ENCODE measurements at places on chromosomes 7 and 10. TPM values are rescaled to one million over a fixed set of nuclear protein-coding genes. Genes with fewer than 3 reads are reported as not detected.

DNA sequence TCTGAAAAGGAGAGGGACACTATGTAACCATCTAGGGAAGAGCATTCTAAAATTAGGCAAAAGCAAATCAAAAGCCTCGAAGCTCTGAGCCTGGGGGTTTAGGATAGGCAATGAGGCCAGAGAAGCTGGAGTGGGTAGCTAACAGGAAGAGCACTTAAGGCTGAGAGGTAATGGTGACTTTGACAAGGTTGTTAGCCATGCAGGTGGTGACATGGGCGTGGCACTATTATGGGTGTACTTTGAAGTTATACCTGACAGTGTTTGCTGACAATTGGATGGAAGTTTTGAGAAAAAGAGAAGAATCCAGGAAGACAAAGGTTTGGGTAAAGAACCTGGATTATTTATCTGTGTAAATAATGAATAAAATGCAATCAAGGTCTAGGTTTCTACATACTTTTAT, 383.0 kb upstream of the SEMA3C start:
- DNase-seq, result no peak

Gene CYP2C19
- total RNA-seq, result not detected

Gene GATA3
- not detected for total RNA-seq

GRCh38 chr10:23864631-23865147, 344.2 kb upstream of the KIAA1217 start:
- no peak for DNase-seq

Gene ARHGAP22
- total RNA-seq, result 45.6 TPM

Gene C10orf90
- 0.72 TPM for total RNA-seq

- DNase-seq, result no peak
These were observed 57.6 kb upstream of the HBP1 start for GRCh38 chr7:107111196-107111595.

Gene ABLIM1
- total RNA-seq, result 11.2 TPM

DNA sequence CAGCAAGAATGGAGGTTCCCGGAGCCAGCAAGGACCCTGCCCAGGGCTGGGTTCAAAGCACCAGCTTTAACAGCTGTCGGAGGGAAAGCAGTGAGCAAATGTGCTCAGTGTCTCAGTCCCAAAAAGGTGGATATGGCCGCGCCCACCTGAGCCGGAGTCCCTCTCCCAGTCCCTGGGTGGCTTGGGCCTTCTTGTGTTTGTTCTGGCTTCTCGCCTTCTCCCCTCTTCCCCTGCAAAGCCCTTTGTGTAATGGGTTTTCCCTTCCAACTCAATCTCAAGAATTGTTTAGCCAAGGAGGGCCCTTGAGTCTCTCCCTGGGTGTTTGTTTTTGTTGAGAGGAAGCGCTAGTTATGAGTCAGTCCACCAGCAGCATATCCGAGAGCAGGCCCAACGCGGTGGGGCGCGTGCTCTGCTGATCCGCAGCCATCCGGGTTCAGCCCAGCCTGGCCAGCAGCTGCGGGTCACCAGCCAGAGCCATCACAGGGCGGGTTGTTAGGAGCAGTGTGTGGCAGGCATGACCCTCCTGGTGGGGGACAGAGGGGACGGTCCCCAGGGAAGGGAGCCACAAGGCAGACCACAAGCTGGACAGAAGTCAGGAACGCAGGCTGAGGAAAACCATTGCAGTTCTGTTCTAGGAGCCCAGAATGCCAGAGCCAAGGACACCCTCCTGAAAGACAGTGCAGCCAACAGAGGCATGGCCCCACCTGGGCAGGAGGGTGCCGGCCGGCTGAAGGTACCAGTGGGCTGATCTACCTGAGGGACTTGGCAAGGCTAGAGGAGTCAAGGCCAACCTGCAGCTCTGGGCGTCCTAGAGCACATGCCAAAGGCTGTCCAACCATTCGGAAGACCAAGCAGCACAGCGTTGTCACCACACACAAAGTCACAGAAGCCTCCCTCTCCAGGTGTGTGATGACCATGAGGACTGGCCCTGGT, 21.3 kb downstream of the CALML3 start:
- peak; percentile 98 for DNase-seq

GRCh38 chr10:96678725-96679124, 41.6 kb downstream of the PIK3AP1 start:
- no peak for DNase-seq

DNA sequence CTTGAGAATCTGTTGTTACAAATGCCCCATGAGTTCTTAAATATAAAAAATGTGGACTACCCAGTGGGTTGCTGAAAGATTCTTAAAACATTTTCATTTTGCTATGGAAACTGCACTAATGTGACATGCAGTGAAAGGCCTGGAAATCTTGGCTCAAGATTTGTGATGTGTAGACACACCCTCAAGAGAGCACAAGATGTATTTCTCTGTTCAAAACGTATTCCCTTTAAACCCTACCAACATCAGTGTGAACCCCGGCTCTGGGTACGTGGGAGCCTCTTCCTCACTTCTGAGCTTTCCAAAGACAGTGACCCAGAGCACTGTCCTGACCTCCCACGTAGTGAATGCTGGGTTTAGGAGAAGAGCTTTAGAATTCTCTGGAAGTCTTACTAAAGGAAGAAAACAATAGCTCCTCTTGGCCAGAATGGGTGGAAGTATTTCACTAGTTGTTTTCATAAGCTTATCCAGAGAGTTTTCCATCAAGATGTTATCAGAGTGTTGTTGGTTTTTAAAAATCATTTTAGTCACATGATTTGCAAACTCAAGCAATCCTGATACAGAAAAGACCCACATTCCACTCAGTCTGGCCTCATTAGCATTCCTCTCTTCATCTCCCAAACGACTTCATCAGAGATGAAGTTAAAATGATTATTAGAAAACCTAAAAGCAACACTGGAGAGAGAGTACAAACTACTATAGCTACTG, 81.5 kb upstream of the AFAP1L2 start:
- no peak for DNase-seq

Gene TAS2R41
- total RNA-seq, result not detected

GRCh38 chr7:25877802-25878789, 273.9 kb upstream of the NFE2L3 start:
- DNase-seq, result no peak

Gene DDX50
- total RNA-seq, result 47.1 TPM

Gene DENND11
- total RNA-seq, result 7.6 TPM

DNA sequence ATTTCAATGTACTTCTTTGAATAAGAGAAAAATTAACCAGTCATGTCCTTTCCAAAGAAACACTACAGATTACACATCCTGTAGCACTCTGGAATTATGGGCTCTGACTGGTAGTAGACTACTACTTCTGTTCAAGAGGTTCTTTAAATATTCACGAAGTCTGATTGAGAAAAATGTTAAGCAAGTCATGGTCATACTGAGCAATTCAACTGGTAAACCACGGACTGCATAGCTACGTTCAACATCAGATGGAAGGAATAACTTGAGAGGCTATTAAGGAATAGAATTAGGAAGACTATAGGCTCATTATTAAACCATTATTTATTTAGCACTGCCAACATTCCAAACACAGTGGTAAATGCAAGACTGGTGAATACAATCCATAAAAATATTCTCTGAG, 160.8 kb downstream of the IMMP2L start:
- DNase-seq, result no peak

DNA sequence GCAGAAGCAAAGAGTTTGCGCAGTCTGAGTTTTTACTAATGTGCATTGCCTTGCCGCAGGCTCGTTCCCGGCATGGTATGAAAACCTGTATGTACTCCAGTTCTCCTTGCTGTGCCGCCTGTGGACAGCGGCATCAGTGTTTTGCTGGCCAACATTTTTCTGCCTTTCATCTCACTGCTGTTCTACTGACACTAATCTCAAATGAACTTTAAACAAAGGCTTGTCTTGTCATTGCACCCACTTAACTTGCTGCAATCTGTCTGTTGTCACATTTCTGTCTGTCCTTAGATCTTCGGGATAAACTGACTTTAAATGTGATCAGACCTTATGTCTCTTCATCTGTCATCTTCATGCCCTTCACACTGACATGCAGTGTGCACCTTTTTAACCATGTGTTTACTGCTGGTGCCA, 71.7 kb upstream of the ZNRF2 start:
- no peak for DNase-seq

GRCh38 chr7:43583424-43584194, 701 bp downstream of the STK17A start:
- DNase-seq, result peak; percentile 62

DNA sequence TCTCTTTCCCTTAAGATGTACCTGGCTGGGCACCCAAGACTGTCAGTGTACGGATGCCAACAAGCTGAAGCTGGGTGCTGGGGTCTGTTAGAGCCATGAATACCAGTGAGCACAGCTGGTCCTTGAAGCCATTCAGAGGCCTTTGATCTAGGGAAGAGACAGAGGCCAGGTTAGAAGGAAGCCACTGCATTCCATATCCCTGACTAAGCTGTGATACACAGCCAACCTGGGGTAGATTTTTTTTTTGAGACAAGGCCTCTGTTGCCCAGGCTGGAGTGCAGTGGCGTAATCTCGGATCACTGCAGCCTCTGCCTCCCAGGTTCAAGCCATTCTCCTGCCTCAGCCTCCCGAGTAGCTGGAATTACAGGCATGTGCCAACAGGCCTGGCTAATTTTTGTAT, 20.8 kb downstream of the ZDHHC16 start:
- peak; percentile 54 for DNase-seq

- no peak for DNase-seq
These were observed 223.2 kb downstream of the SH2D4B start for GRCh38 chr10:80760914-80761371.

Gene OR2A1
- 0.36 TPM for total RNA-seq

GRCh38 chr10:95440756-95441546, 120.2 kb downstream of the SORBS1 start:
- DNase-seq, result no peak

Gene VSTM4
- 14.1 TPM for total RNA-seq

DNA sequence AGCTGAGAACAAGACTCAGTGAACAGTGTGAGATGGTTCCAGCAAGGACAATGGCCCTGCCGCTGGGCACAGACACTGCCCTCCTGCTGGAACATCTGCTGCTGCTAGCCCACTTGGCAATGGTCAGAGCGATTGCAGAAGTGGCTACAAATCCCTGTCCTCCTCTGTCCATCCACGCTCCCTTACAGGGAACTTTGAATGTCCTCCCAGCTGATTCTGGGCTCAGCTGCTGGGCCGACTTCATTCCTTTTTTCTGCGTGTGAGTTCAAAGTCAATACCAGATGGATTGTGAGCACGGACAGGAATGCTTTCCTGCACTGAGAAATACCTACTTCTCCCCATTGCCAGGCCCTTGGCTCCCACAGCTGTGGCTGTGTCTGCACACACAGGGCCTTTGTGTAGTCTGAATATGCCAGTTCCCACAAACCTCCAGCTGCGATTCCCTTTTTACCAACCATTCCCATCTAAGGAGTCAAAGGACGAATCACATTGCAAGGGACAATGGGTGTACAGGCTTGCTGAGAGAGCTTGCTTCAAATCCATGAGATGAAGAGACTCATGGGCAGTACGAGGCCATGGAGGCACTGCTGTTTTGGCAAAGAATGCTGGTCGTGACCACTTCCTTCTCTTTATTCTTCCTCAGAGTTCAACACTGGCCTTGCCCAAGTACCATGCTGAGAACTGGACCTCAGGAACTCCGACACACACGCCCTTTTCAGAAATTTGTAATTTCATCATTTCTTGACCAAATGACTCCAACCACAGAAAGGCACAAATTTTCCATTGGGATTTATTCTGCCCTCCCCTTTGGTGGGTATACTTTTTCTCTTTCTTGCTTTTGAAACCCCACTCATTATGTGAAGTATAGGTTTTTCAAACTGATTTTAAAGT, 44.2 kb downstream of the BPGM start:
- DNase-seq, result no peak

DNA sequence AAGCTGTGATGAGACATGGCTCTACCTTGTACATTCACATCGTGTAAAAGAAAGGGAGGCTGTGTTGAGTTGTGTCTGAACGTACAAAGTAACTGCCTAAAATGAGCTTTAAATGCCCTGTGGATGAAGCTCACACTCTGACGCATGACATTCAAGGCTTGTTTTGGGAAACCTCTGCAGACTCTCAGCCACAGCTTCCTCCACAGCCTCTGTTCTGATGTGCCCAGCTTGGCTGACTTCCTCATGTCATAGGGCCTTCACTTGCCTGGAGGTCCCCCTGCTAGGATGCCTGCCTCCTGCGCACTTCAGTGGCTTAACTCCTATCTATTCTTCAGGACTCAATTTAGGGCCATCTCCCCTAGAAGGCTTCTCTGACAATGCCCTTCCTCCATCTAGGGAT, 230.0 kb upstream of the HABP2 start:
- DNase-seq, result no peak

DNA sequence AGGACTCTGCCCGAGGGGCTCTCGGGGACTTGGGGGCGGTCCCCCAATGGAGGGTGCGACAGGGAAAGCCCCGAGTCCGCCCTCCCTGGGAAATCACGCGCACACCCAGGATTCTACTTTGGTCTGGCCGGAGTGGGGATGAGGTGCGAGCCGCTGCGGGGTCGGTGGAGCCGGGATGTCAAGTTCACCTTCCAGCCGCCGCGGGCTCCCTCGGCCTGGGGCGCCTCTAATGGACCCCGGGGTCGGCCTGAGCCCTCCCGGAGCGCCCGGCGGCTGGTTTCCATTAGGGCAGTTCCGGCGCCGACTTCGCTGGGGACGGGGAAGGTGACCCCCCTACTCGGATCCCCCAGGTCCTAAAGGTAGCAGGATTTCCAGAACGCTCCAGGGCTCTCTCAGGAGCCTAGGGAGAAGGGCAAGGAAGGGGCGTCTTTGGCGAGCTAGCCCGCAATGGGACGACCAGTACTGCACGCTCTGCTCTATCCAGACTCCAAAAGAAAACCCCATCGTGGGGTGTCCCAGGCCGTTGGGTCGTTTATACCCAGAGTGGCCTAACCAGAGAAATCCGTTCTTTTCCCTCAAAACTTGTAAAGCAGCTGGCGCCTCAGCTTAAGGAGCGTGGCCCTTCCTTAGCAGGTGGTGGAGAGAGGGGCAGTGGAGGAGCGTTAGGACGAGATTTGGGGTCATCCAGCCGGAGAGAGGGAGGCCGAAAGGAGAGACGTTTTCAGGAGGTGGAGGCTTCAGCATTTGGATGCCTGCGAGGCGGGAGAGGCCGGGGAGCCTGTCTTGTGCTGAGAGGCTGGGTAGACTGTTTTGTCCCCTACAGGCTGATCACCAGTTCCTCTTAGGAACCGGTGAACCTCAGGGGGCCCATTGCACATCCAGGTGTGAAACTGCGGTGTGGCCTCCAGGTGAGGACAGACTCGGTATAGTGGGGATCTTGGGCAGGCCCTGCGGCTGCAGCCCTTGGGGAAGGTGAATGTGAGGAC, 860 bp upstream of the WDR86 start:
- DNase-seq, result peak; percentile 83

DNA sequence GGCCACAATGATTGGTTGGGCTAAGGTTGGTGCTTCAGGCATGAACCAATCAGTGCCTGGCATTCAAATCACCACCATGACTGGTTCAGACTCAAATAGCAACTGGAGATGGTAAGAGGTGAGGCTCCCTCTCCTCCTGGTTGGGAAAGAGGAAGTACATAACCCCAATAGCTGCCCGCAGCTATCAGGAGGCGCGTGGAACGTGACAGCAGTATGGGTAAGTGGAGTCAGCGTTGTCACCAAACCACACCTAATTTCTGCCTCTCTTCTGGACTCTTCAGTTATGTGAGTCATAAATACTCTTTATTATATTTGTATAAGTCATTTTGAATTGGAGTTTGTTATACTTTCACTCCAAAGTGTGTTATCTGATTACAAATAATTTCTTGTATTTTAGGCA, 17.9 kb upstream of the ITGA8 start:
- no peak for DNase-seq

Measured in osteoblast (primary cell).